Erythroblast (primary cell): ENCODE measurements at places on chromosomes 7 and 10.

DNA sequence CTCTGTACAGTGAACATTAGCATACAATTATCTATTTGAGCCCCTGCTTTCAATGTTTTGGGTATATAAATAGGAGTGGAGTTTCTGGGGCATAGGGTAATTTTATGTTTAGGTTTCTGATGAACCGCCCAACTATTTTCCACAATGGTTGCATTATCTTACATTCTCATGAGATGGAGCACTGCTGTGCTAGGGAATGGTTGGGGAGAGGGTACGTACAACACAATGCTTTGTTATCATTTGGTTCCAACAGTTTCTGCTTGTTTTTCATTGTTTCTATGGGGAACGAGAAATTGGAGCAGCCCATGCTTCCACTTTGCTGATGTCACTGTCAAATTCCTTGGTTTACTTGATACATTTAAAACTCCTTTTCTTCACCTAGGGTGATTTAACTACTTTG, 1115.3 kb downstream of the REEP3 start:
- no peak for DNase-seq

- no peak for DNase-seq
Observed at GRCh38 chr7:148395352-148395811, 195.2 kb upstream of the C7orf33 start.

DNA sequence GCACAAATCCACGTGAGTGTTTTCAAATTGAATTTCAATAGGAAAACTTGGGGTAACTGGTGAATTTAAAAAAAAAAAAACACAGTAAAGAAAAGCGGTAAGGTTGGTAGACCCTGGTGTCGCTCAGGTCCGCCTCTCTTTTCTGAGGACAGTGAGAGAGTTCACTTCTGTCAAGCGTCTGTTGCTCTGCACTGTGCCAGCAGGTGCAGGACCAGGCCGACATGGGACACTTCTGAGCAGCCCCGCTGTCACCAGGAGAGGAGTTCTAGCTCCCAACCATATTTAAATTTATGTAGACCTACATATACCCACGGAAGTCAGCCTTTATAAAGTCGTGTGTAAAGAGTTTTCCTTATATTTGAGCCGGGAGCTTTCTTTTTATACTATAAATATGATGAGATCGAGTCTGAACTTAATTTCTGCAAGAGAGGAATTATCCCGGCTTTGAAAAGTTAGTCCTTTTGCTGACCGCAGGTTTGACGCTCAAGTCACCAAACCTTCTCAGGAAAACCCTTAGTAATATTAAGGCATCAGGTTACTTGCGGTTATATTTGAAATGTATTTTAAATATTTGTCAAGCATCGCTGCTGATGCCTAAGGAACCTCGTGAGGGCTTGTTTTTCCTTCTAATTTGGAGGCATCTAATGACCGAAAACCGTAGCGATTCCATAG, 531 bp downstream of the IKZF1 start:
- DNase-seq = peak; percentile 79

DNA sequence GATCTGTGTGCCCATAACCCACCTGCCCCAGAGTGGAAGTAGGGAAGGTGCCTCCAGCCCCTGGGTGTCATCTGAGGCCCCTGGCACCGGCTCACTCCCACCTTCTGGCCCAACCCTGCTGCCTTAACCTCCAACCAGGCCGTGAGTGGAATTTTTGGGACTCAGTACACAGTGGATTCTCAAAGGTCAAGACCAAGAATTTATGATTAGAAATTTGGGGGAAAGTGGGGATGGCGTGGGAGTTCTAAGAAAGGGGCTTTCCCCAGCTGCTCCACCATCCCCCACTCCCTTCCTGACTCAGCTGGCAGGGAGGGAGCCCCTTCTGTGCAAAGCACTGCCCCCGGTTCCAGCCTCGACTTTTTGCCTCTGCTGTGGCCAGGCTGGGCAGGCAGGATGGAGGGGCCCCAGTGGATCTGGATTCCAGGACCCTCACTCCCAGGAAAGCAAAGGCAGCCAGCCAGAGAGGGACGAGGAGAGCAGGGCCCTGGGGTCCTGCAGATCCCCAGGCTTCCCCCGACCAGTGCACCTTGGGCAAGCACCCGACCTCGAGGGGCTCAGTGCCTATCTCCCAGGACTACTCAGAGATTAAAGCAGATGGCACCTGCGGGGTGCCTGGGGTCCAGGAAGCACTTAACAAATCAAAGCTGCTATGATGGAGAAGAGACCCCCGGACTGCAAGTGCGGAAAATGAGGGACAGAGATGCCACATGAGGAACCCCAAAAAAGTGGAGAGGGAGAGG, 12.8 kb downstream of the SPOCK2 start:
- DNase-seq = no peak

- no peak for DNase-seq
Observed at GRCh38 chr10:73906524-73907447, 4.1 kb upstream of the PLAU start.

DNA sequence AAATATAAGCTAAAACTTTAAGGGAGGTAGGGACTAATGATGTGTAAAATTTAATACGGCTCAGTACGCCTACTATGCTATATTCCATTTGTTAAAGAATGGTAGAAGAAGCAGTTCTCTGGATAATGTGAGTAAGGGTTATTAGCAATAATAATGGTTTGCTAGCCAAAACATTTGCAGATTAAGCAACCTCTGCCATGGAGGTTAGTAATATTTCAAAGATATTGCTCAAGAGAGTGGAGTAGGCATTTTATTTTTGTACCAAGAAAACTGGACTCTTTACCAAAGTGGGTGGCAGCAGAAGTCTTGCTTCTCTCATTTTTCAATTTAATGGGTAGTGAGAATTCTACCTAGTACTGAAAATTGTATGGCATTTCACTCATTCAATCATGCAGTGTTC, 158.9 kb upstream of the TMEM106B start:
- no peak for DNase-seq

GRCh38 chr7:38840736-38841460, 68.1 kb downstream of the VPS41 start:
- no peak for DNase-seq

DNA sequence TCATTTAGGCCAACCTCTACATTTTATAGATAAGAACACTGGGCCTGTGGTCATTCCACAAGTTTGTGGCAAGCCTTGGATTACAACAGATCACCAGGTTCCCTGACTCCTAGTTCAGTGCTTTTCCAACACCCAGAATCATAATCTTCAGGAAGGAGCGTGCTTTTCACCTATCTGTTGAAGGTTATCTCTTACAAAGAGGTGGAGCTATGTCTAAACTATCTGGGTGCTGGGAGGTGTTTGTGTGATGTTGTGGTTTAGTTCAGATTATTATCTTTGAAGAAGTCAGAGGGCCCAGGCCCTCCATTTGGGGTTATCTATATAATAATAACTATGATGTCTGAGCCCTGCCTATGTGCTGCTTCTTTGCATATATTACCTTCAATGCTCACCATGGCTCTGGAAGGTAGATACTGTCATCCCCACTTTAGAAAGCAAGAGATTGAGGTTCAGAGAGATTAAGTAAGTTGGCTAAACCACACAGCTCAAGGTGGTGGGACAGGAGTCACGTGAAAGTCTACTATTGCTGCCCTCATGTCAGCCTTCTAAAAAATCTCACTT, 24.0 kb downstream of the IL2RA start:
- DNase-seq = no peak

DNA sequence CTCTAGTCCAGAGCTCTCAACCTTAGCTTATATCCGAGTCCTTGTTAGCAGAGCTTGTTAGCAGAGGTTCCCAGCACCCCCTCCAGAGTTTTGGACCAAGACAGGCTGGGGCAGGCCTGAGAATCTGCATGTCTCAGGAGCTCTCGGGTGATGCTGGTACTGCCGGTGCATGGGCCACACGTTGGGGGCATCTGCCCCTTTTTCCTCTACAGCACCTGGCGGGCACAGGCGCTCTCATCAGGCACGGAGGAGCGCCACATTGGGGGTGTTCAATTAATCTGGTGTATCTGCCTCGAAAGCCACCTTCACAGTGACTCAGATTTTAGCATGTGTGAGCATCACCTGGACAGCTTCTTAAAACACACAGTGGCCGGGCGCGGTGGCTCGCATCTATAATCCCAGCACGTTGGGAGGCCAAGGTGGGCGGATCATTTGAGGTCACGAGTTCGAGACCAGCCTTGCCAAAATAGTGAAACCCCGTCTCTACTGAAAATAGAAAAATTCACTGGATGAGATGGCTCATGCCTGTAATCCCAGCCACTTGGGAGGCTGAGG, 117.7 kb downstream of the ELFN1 start:
- DNase-seq = no peak

DNA sequence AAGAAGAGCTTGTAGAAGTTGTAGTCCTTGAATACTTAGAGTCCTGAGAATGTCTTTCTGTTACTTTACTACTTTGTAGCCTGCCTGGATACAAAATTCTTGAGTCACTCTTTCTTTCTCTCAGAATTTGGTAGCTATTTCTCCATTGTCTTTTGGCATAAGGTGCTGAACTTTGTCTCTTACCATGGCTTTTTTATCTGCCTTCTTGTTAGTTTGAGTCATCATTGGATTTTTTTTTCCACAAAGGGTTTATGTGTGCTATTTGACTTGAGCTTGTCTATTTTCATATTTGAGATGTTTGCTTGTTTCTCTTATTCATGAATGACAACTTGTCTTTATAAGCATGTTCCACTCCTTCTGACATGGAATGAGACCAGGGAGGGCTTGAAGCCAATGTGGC, 74.5 kb upstream of the EXOC6 start:
- no peak for DNase-seq

DNA sequence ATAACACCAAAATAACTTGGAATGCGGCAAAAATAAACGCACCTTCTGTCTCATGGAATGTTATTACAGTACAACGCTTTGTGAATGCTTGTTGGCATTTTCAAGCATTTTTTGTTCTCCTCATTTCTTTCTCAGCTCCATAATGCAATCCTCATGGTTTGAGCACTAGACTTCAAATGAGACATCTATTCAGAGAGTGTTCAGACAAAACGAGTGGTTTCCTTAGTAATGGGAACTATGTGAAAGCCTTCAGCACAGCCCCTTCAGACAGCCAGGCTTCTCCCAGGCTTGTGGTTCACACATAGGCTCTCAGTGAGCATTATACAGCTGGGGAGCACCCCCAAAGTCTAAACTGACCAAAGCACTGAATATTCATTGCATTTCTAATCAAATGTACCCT, 8.6 kb upstream of the LRRN3 start:
- DNase-seq = no peak

DNA sequence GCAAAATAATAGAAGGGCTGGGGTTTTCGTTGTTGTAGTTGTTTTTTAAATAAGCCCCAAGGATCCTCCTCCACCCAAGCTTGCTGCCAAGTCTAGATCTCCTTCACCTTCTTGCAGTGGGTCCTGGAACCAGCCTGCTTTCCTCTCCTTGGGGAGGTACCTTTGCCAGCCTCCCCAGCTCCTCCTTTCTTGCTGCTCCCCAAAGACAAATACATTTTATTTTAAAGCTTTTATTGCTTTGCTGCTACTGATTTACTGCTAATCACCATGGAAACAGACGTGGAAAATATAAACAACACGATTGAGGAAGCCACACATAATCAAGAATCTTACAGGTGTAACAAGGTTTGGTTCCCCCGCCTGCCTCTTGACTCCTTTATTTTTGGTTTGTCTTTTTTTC, 17.4 kb upstream of the SLF2 start:
- DNase-seq = no peak

DNA sequence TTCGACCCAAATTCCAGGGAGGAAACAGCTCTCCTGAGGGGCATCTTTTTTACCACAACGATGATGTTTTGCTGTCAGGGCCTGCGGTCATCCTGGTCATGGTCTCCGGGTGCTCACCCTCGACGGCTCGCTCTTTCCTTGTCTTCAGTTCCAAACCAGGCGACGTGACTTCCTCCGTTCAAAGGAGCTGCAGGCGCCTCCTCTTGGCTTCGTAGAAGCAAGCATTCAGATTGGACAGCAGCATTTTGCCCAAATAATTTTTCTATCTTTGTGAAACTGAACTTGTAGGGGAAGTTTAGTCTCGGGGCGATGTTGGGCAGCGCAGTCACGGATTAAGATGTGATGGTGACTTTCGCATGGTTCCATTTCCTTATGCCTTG, 208.9 kb downstream of the DNAJB6 start:
- DNase-seq = no peak

DNA sequence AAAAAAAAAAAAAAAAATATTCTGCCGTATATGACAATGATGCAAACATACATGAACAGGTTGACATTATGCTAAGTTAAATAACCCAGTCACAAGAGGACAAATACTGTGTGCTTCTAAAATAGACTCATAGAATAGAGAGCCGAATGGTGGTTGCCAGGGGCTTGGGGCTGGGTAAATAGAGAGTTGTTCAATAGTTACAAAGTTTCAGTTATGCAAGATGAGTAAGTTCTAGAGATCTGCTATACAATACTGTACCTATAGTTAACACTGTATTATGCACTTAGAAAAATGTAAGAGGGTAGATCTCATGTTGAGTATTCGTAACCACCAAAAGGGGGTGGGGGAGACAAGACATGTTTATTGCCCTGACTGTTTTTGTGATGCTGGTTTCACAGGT, 77.1 kb upstream of the GNAI1 start:
- DNase-seq = no peak
